COLO829 (cell line): ENCODE measurements at places on chromosomes 5 and 9.

DNA sequence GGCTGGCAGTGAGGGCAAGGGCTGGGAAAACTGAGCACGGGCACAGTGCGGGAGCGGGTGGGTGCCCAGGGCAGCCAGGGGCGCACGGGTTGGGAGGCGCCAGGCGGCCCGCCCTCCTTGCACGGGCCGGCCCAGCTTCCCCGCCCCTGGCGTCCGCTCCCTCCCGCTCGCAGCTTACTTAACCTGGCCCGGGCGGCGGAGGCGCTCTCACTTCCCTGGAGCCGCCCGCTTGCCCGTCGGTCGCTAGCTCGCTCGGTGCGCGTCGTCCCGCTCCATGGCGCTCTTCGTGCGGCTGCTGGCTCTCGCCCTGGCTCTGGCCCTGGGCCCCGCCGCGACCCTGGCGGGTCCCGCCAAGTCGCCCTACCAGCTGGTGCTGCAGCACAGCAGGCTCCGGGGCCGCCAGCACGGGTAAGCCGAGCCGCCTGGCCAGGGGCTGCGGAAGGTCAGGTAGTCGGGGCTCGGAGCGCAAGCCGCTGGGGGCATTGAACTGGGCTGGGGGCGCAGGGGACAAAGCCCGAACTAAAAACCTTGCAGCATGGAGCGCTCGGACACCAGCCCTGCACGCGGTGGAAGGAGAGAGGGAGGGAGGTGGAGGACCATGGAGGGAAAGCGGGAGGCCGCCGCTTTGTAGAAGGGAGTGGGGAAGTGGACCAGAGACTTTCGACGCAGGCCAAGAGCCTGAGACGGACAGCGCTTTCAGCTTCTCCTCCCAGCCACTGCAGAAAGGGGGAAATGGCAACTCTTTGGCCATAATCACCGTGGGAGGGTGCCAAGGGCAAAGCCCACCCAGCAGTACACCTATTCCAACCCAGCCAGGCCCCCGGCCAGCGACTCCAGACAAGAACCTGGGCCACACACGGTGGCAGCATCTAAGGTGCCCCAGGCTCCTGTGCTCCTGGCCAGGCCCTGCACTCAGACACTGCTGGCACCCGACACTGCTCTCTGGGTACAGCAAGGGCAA, at the start of gene TGFBI:
Gene TGFBI, plus strand, starts transcription at position 207 of the 961 bp plus-strand sequence. Its CDS starts 68 bp downstream, at position 275.
- no peak for DNase-seq

DNA sequence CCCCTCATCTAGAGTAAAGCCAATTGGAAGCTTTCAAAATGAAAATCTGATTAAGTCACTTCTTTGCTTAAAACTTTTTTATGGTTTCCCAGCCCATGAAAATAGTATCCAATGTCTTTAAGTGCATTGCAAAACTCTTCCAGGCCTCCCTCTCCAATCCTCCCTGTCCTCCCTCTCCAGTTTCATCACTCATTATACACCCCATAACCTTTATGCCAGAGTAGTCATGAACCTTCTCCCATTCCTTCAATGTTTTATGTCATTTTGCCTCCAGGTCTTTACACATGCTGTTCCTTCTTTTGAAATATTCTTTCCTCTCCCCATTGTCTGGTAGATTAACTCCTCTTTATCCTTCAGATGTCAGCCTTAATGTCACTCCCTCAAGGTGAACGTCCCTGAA, 8.1 kb upstream of the ZNF354A start:
- DNase-seq, result no peak

GRCh38 chr9:137813651-137814415, 63.7 kb upstream of the CACNA1B start:
- DNase-seq, result no peak

DNA sequence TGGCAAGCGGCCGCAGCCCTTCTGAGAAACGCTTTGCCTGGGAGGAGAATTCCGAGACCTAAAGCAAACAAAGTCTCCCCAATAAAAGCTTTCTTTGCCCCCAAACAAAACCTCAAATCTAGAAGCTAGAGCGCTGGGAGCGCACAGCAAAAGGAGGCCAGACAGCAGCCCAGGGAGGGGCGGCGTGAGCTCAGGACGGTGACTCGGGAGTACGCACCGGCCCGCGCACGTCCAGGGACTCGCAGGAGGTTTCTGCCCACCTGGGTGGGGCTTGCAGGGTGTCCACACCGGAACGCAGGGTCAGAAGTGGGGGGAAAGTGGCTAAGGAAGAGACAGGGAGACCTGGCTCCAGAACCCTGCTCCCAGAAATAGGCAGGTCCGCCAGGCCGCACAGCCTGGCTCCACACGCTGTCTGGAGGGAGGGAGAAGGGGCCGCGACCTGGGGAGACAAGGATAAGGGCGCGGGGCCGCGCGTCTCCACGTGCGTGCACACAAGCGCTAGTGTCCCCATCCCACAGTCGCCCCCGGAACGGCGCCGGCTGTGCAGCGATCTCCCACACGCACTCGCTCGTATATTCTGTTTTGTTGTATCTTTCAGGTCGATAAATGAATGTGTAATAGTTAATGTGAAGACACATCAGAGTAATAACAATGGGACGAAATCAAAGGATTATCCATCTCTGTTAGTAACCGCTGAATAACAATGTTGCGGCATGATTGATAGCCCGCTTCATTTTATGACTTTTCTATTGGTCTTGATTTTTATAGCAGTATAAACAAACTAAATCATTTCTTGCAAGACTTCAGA, 2.3 kb upstream of the OTP start:
- no peak for DNase-seq

DNA sequence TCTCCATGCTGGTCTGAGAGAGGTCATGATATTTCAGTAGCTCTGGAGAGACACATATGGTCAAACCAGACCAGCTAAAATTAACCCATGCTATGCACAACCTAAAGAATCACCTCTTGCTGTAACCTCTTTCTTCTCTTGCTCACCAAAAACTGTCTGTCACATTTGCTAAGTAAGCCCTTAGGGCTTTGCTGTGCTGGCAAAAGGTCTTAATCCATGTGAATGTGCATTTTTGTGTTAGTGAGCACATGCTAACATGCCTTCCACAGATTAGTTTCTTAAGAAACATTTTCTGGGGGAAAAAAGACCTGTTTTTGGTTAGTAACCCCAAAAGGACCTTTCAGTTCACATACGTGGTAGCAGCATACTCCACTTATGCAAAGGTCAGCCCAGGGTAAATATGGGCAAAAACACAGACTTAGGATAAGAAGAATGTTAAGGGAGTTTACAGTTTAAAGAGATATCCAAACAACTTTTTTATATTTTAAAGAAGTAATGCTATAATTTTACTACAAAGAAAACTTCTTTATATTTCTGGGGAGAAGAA, 124.2 kb upstream of the CCDC152 start:
- DNase-seq, result no peak

DNA sequence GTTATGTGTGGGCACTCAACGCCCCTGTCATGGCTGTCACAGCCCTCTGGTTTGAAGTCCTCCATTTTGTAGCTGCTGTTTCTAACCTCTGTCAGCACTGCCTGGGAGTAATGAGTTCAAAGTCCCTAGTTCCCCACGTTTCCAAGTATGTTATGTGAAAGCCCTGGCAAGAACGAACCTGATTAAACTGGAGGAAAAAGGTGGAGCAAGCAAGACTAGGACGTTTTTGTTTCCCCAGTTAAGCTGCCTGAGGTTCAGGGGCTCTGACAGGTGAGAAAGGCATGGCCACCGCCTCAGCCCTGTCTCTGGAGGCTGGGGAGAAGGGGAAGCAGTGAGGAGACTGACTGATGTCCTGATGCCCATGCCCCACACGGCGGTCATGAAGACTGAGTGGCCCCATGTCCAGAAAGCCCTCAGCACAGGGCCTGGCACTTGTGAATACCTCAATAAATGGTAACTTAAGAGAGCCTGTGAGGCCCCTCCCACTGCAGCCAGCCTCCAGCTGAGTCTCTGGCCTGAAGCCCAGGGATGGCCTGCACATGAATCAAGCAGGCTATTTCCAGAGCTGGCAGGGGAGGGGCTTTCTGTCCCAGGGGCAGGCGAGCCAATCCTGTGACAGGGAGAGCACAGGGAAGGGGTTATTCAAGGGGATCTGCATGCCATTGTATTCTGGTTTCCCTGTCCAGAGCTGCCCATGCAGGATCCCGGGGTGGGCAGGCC, 61.8 kb downstream of the PFDN1 start:
- peak; percentile 68 for DNase-seq

- no peak for DNase-seq
These were observed 133.9 kb downstream of the DROSHA start for GRCh38 chr5:31397926-31398557.

DNA sequence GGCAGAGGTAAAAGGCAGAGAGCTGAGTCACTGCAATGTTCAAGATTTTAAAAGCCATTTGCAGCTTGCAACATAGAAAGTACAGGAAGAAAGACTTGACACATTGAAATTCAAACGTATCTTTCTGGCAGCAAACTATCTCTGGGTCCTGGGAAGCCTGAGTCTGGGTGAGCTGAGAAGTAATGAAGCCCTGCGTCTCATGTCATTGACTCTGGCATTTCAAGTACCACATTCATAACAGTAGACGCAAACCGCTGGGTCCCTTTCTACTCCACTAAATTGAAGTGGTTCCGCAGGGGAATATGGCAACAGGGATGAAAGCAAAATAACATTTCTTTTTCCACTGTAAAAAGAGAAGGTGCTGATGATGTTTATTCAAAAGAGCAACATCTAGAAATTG, 694.3 kb downstream of the BRINP1 start:
- no peak for DNase-seq

DNA sequence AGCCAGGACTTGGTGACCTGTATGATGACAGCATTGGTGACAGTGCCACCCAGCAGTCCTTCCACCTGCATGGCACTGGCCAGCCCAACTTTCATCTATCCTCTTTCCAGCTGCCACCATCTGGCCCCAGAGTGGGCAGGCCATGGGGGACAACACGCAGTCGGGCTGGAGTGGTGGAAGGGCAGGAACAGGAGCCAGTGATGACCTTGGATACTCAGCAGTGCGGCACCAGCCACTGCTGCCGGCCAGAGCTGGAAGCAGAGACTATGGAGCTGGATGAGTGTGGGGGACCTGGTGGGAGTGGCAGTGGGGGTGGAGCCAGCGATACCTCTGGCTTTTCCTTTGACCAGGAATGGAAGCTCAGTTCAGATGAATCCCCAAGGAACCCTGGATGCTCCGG, 56.9 kb downstream of the RUSC2 start:
- no peak for DNase-seq

- DNase-seq, result no peak
These were observed 141.7 kb downstream of the AUH start for GRCh38 chr9:91220021-91220420.

GRCh38 chr5:111848476-111848875, 91.5 kb upstream of the NREP start:
- no peak for DNase-seq

GRCh38 chr9:79829566-79830302, 258.0 kb downstream of the TLE4 start:
- DNase-seq, result no peak

DNA sequence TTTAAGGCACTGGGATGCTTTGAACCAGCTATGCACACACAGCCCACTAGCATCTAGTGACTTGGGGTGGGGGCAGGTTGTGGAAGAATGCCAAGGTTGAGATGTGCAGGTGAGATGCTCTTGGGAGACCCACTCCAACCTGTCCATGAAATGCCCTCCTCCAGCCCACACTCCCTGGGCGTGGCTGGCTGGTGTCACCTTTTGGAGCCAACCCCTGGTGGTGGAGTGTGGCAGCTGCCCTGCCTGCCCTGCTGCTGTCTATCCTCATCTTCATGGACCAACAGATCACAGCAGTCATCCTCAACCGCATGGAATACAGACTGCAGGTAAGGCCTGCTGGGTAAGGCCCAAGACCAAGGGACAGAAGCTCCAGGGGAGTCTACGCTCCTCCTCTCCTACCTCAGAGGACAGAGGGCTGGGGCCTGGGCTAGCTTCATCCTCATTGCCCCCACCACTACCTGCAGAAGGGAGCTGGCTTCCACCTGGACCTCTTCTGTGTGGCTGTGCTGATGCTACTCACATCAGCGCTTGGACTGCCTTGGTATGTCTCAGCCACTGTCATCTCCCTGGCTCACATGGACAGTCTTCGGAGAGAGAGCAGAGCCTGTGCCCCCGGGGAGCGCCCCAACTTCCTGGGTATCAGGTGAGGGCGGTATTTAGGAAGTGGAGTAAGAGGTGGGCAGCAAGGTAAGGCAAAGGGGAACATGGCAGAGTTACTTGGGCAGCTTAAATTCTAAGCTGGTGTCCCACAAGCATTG, 7.4 kb downstream of the SLC4A9 start:
- DNase-seq, result no peak

DNA sequence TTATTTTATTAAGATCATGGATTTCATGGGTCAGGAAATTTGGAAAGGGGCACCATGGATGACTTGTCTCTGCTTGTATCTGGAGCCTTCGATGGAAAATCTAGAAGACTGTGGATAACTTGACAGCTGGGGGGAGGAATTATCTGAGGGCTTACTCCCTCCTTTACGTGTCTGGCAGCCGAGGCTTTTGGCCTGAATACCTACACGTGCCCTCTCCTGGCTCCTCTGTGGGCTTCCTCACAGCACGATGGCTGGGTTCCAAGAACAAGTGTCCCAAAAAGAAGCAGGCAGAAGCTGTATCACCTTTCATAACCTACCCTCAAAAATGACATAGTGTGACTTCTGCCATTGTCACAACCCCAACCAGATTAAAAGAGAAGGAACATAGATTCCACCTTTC, 228.9 kb downstream of the GRIA1 start:
- no peak for DNase-seq

DNA sequence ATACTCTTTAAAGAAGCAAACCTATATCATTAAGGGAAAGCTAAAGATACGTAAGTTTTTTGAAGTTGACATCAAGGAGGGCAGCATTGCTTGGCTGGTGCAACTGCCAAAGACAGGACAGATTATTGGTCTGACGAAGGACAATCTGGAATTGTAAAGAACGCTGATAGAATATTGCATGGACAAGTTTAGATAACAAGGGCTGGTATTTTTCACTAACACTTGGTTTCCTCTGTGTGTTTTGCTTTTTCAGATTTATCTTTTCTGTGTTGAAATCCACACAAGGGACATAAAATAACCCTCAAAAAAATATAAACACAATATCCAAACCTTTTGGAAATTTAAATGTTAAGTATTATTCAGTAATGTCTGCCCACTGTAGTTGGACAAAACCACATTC, 39.7 kb downstream of the SLC1A3 start:
- no peak for DNase-seq

GRCh38 chr9:96674906-96675538, 19.9 kb upstream of the PRXL2C start:
- peak; percentile 53 for DNase-seq

- no peak for DNase-seq
These were observed 33.1 kb downstream of the GTF3C4 start for GRCh38 chr9:132703336-132703735.

DNA sequence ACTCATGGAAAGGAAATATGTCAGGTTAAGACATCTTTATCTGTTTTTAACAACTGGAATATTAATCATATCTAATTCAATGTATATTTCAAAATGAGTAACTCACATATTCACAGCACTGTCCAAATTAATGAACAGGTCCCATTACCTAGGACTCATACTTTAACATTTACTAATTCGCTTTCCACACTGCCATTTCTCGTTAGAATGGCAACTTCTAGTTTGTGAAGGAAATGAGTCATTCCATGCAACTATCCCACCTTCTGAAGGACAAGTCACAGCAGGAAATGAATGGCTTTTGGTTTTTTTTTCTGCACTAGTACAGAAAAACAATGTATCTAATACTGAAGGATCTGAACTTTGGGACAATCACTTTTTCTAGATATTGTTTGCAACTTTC, 24.6 kb upstream of the IFNK start:
- DNase-seq, result peak; percentile 21

- DNase-seq, result no peak
These were observed 1.2 kb downstream of the ANKRD33B start for GRCh38 chr5:10564838-10565784.

GRCh38 chr5:52787600-52788504, at the start of the genes ITGA1 and PELO:
Gene ITGA1 (plus strand): TSS chr5:52787916. CDS start chr5:52788354, 438 bp downstream.
Gene PELO (plus strand): TSS chr5:52787916. CDS start chr5:52800395, 12,479 bp downstream.
- DNase-seq, result peak; percentile 27
